ENCODE measurements at places on chromosomes 4 and X. TPM values are rescaled to one million over a fixed set of nuclear protein-coding genes. Genes with fewer than 3 reads are reported as not detected.

DNA sequence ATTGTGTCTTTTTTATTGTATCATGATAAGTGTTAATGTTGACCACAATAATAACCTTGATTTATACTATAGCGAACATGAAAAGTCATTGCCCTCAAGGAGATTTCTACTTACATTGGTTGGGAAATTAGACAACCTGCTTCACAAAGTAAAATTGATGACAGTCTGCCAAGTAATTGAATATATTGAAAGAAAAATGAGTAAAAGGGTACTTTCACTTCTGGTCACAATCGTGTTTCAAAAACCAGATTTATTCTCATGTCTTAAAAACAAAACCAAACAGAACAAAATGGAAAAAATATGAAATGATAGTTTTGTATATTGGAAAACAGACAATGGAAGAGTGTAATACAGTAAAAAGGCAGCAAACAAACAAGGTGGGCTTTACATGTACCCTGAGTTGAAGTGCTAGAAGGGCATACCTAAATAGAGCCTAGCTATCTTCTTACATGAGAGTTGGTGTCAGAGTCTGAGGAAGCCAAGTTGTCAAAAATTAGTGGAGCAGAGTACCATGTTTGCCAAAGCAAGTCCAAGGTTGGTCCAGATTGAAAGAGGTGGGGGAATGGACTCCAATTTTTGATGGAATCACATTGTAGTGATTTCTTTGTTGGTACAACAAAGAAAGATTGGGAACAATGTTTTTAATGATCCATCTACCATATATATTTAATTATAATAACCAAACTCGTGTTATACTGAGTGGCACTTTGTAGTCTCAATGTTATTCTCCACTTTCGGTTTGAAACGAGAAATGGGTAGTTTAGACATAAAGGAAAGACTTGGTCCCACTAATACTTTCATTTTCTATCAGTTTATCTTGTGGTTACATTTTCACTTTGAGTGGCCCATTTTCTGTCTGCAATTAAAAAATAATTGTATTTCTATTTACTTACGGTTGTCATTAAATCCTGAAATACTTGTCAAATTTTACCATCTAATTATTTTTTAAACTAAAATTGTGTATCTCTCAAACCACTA, 775.6 kb downstream of the STIM2 start:
- no peak for DNase-seq

DNA sequence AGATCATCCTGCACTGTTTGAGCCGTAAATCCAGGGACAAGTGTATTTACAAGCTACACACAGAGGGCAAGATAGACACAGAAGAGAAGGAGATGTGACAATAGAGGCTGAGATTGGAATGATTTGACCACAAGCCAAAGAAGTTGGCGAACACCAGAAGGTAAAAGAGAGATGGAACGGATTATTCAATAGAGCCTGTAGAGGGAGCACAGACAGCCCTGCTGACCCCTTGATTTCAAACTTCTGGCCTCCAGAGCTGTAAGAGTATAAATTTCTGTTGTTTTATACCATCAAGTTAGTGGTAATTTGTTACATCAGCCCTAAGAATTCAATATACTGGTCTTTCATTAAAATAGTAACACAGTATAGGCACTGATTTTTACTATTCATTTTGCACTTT, 447.8 kb downstream of the FAT4 start:
- DNase-seq, result no peak

DNA sequence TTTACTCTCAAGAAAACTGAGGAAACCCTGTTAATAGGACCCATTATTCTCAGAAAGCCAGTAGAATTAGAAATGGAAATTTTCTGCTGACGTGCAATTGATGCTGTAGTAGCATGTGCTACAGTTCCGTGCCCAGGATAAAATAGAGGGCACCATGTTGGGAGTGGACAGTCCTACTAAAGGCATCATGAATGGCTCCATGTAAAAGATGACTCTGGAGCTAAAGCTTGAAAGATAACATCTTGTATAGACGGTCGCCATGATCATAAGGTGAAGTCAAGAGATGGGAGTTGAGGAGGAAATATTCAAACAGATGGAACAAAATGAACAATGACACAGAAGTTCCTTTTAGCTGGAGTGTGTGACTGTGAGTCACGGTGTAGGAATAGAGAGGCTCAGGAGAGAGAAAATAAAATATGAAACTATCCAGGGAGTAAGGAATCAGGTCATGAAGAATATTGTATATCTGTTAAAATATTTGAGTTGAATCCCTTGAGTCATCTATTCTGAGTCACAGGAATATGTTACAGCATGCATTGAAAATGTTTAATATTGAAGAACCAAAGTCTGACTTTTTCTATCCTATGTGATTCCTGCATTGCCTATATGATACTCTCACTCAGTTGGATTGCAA, 31.8 kb downstream of the ANXA10 start:
- no peak for DNase-seq

GRCh38 chrX:69163936-69164741, 1.1 kb downstream of the PJA1 start:
- peak; percentile 33 for DNase-seq

The TRAPPC11 gene
- 84.4 TPM for total RNA-seq

DNA sequence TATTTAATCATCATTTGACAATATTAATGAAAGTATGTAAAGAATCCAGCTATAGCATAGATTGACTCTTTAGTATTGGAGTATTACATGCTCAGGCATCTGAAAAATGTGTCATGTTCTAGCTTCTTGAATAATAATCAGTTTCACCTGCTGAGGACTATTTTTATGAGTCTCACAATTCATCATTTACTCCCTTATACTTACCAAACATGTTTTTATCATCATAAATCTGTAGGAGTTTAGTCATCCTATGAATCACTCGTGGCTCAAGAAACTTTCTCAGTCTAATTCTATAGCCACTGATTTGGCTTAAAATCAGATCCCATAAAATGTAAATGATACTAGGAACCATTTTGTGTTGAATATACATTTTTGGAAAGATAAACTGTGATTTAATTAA, 1616.1 kb downstream of the C4orf33 start:
- DNase-seq, result no peak

GRCh38 chr4:109425405-109425804, 8.2 kb upstream of the SEC24B start:
- no peak for DNase-seq

The AMER1 gene
- total RNA-seq, result 7.7 TPM

- DNase-seq, result no peak
These were observed 56.1 kb downstream of the FAM13A start for GRCh38 chr4:89000844-89001360.

DNA sequence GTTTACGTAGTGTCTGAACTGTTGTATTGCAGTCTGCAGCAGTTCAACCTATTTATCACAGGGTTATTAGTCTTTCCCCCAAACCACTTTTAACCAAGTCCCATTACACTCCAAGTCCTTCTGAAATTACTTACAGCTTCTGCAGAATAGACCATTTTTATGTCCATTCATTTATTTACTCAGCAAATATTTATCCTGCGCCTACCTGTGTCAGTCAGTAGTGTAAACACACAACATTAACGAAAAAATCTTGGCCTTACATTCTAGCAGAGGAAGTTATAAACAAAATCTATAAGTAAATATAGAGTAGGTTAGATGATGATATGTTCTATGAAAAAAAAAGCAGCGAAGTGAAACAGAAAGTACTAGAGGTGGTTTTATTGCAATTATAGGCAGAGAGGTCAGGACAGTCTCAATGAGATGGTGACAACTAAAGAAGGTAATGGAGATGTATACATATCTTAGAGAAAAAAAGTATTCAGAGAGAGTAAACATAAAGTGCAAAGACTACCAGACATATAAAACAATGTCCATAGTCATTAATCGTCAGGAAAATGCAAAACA, 534.7 kb downstream of the KCNIP4 start:
- DNase-seq, result no peak

The HPSE gene
- total RNA-seq, result 0.82 TPM

DNA sequence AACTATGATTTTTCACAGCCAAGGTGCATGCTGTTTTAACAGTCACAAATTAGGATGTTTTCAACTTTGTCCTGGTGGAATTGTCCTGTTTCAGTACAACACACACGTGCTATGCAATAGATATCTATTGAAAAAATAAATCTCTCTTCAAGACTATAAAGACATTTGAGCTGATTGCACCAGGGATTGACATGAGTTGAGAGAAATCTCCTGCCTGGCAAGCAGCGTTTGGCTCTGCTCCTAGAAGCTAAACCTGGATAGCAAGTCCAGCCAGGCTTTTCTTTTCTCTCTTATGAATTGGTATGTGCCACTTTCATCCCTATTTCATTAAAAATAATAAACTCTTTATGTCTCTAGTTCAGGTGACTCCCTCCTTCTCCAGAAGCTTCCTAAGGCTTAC, 16.6 kb upstream of the NPNT start:
- DNase-seq, result no peak

The TBC1D19 gene
- 111 TPM for total RNA-seq

DNA sequence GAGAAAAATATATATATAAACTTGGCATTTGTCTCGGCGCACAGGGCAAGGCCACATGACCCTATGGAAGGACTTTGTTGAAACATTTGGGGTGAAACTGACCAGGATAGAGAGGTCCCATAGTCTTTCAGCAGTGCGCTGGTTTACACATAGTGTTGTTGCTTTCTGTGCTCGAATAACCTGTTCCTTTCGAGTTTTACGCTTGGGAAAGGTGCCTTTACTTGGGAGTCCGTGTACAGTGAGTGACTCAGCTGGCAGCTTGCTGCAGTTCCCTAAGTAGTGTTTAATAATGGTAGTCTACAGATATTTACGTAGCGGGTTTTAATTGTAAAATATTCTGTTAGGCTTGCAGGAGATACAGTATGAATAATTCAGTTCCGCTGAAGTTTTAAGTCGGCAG, 578 bp downstream of the APOOL start:
- DNase-seq, result no peak

The KLF8 gene
- total RNA-seq, result 12.6 TPM

Measured in frontal cortex (tissue), 4 donors.